Osteocyte (in vitro differentiated cells): ENCODE measurements at places on chromosomes 13 and 19. TPM values are rescaled to one million over a fixed set of nuclear protein-coding genes. Genes with fewer than 3 reads are reported as not detected.

Gene ZNF345
- 10.0 and 11.6 TPM in 2 replicates for total RNA-seq

GRCh38 chr13:108494991-108495645, 134.3 kb upstream of the MYO16 start:
- DNase-seq: no peak

- DNase-seq: no peak
Observed at GRCh38 chr19:31140717-31141116, 208.5 kb downstream of the TSHZ3 start.

DNA sequence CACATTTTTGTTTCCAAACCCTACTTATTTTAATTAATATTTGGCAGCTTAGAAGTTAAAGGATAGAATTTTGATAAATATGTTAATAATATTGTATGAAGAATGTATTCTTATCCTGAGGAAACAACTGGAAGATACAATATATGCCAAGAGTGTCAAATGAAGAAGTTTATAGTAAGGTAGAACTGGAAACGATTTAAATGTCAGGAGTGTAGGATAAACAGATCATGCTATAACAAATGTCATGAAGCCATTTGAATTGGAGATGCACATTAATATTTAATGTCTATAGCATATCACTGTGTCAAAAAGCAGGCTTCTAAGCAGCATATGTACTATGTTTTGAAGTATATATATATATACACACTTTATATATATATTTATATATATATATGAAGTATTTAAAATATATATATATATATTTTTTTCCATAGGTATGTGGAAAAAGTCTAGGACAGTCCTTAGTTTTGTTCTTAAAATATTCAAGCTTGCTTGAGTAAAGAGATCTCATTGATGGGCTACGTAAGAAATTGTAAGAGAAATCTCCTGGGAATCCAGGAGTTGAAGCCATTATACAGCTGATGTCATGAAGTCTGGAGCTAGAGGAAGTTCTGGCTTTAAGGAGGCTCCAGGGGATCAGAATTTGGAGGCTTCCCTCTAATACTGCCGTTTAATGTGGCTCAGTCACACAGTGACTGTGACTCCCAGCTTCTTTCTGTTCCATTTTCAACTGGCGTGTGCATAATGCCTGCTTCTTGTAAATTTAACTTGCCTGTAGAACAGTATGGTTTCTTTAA, 79.9 kb upstream of the MYCBP2 start:
- DNase-seq: no peak

DNA sequence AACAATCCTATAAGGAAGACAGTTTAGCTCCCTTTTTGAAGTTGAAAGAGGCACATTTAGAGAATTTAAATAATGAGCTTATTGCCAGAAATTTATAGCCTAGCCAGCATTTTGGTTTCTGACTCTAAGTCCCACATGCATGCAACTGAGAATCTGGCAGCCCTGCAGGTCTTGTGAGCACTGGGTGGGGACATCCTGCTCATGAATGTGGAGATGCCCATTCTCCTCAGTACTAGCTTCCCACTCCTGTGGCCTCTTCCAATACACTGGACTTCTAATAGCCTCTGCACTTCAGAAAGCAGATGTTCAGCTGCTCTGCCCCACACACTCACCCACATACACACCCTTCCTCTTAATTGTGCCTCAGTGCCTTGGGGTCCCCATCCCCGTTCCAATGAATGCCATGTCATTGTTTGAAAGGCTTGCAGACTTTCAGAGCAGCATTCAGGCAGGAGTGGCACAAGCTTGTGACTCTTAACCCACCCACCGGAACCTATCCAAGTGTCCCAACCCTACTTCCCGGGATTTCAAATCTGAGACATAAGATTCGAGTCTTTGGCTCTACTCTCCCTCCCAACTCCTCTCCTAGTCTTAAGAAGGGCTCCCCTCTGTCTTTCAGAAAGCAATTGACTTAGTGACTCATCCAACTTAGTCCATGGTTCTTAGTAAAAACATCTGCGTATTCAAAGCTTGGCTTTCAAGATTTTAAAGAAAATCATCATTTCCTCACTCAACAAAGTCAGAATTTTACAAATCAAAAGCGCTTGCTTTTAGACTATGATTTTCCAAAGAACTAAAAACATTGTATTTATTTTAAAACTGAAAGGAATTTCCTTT, 80.0 kb upstream of the FREM2 start:
- DNase-seq: no peak

- no peak for DNase-seq
Observed at GRCh38 chr19:1047696-1048147, 7.8 kb downstream of the ABCA7 start.

DNA sequence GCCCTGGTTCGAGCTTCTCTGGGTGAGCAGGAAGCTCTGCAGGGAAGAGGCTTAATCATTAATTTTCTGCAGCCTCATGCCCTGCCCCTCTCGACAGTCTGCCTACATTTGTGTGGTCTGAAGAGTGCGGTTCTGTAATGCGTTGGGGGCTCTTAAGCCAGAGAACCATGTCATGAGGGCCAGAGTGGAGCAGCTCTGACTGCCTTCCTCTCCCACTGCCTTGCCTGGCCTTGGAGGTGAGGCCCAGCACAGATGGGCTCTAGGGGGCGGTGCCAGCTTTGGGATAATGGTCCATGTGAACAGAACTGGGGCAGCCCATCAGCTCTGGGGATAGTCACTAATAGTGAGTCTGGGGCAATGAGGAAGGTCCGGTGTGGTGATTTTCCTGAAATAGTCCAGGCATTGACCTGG, 5.7 kb downstream of the FGF9 start:
- no peak for DNase-seq

Gene CACNG7
- not detected in 2 replicates for total RNA-seq

Gene KCNJ14
- 0.86 and 1.6 TPM in 2 replicates for total RNA-seq

DNA sequence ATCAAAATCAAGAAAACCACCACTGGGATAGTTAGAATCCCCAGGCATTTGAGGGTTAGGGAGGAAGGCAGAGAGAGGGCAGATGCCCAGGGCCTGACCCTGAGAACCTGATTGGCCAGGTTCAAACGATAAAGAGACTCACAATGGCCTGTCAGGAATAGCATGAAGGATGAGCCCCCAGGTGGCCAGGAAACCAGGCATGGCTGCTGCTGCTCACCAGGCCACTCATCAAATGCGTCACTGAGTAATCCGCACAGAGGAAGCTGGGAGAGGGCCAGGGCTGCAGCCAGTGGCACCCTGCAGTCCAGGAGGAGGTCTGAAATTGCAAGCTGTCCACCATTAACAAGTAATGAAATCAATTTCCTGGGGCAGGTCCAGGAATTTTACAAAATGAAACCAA, 111.3 kb downstream of the KATNAL1 start:
- DNase-seq: no peak

Gene KLK1
- total RNA-seq: not detected in 2 replicates

Gene FAM216B
- total RNA-seq: not detected in 2 replicates

Gene FPR3
- not detected in 2 replicates for total RNA-seq

- DNase-seq: no peak
Observed at GRCh38 chr13:52665325-52665724, 12.7 kb downstream of the SUGT1 start.

DNA sequence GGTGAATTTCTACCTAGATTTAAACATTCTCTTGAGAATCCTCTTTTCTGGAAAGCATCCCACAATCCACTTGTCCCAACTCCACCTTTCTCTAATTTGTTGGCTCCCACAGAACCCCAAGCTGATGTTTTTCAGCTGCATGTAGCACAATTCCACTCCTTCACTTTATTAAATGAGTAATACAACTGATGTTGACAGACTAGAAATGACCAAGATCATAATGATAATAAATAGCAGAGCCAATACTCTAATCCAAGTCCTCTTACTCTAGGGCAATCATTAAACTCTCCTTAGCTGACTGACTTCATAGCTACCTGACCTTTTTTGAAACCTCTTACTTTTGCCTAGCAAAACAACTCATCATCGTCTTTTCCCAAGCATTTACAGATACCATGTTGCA, 27.9 kb upstream of the STARD13 start:
- DNase-seq: no peak

GRCh38 chr13:37340901-37341670, 235.6 kb upstream of the CSNK1A1L start:
- DNase-seq: no peak
